Activated CD8-positive, alpha-beta memory T cell treated with anti-CD3 and anti-CD28 coated beads for 48 hours (primary cell): ENCODE measurements at places on chromosomes 11 and 22.

GRCh38 chr11:100719809-100720221 lies 32.7 kb downstream of the ARHGAP42 start:
- DNase-seq: no peak

DNA sequence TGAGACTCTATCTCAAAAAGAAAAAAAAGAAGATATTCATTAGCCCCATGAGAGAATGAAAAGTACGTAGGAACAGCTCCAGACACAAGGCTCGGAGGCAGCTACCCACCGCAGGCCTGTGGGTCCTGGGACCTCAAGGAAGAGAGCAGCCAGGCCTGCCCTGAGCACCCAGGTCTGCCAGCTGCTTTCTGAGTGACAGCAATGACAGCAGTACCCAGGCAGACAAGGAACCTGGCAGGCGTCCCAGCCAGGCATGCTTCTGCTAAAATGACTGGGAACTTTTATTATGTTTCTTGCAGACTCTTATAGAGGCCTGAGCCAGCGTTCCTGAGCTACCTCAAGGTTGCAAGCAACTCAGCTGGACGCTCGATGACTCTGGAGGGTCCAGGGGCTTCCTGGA lies 31.6 kb downstream of the CPT1A start:
- DNase-seq: no peak

DNA sequence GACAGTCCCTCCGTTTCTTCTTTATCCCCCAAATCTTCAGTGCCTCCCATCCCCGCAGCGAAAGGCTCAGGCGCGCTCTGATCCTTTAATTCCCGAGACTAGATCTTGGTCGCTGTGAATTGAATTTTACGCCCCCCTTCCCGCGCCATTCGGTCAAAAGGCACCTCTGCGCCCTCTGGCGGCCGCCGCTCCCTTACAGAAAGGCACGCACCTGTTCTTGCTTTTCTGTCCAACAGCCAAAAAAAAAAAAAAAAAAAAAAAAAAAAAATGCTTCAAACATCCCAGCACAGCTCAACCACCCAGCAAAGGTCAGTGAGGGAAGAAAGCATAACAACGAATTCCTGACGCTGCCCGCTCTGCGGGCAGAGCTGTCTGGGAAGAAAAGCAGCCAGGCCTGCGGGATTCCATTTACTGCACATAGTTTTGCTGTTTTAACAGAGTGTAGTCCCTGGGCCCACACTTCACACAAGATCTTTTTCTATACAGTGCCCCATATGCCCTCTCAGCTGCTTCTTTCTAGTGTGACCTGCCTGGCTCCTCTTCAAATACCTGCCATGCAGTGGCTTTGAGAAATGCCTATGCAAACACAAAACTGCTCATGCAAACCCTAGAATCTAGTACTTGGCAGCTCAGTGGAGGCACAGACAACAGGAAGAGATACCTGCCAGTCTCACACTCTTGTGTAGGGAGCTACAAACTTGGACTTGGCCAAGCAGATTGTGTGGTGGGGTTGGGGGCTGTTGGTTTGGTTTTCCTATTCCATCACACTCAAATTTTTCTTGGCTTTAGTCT lies 1.3 kb upstream of the ESAM start:
- DNase-seq: peak; percentile 69

DNA sequence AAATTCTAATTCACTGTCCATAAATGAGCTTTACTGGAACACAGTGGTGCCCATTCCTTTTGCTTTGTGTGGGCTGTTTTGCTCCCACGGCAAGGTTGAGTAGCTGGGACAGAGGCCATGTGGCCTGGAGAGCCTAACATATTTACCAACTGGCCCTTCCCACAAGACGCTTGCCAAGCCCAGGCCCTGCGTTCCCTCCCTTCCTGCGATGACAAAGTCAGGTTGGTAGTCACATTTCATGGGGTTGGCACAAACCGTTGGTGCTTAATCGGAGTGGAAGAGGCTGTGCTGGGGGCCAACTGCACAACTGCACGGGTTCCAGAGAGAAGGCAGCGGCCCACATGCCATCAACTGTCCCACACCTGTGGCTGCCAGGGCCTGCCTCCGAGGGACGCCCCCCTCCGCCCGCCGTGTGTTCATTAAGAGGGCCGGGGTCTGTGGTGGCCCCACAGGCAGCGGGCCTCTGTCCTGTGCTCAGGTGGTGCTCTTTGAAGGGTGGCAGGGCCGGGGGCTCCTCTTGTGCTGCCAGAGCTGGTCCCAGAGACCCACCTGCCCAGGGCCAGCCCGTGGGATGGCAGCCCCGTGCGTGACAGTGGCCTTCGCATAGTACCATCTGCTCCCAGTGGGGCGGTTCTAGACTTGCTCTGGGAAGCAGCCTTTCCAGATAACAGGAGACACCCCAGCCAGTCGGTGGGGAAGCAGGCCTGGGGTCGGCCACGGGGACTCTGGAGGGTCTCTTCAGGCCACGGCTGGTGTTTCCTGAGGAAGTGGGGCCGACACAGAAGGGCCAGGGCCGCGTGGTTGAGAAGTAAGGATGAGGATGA lies 81.5 kb upstream of the CLDN5 start:
- no peak for DNase-seq

GRCh38 chr11:61335355-61335710 lies 2.3 kb downstream of the TKFC start:
- no peak for DNase-seq

GRCh38 chr11:122772945-122773344 lies 65.4 kb upstream of the CRTAM start:
- no peak for DNase-seq

DNA sequence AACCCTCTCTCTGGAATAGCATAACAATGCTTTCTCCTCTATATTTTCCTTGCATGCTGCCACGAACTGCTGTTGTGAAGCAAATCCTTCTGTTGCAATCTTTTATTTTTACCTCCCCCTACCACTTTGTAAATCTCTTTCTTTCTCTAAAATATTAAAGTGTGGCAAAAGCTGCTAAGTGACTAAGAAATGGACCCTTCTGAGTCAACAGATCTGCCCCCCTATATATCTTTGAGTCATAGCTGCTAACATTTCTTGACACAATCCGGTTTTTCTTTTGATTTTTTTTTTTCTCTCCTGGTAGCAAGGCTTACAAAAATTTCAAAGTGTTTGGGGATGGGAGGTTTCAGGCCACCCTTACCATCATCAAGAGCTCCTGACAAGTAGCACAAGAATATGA lies 39.0 kb upstream of the KIRREL3 start:
- DNase-seq: no peak

DNA sequence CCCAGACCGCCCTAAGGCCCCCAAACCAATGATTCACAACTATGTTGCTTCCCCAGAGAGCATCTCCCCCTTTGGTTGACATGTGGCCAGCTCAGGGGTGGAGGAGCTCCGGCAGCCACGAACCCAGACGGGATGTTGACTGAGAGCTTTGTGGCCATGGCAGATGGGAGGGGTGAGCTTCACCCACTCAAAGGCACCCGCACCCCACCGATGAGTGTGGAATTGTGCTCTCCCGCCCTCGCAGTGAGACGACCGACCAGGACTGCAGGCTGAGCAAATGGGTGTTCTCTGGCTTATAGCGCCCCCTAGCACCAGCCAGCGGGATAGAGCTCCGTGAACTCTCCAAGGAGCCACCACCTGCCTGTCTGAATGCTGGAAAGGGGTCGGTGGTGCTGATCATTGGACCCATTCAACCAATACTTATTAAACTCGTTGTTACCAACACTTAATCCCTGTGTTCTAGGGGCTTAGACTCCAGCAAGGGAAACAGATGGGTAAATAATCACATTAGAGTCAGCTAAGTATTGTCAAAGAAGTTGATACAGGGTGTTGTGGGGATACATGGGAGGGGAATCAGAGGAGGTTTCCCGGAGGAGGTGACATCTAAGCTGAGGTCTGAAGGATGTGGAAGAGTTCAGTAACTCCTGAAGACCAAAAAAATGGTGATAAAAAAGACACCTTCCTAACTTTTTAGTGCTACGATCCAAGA lies 4.5 kb upstream of the TIMP3 start:
- DNase-seq: peak; percentile 27

GRCh38 chr11:79363861-79364378 lies 76.9 kb downstream of the TENM4 start:
- DNase-seq: no peak

GRCh38 chr22:36299911-36300310 lies 47.0 kb downstream of the APOL1 start:
- DNase-seq: no peak

GRCh38 chr11:75969626-75970308 lies 154.8 kb downstream of the UVRAG start:
- no peak for DNase-seq

GRCh38 chr11:74949753-74950137 lies 679 bp downstream of the SPCS2 start:
- no peak for DNase-seq

DNA sequence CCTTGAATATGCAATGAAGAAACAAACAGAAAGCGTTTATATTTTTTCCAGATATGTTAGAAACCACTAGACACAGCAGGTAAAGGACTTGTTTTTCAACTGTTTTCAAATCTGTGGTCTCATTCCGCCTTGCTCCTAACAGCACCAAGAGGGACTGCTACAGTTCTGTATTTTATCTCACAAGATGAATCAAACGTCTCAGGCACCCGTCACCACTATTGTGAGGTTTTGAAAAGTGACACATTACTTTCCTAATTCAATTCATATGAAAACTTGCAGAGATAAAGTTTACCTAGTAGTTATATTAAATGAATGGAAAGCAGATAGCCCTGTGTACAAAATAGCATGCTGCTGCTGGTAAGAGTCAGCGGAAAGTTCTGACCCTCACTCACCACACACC lies 386.3 kb downstream of the ETS1 start:
- DNase-seq: no peak

- DNase-seq: no peak
Measured at GRCh38 chr11:73553266-73553665, 44.6 kb downstream of the FAM168A start.

DNA sequence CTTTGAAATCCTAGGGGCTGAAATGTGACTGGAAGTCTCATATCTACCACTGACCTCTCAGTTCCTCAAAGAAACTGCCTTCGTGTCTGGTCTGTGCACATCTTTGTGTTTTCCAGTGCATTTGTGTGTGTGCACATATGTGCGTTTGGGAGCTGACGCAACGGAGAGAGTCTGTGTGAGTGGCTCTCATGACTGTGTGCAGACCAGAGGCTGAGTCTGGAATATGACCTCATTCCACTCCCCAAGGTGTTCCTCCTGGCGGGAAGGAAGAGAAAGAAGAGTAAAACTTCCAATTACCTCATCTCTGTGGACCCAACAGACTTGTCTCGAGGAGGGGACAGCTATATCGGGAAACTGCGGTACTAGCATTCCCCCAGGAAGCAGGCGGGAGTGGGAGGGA lies 16.5 kb downstream of the TUB start:
- no peak for DNase-seq

DNA sequence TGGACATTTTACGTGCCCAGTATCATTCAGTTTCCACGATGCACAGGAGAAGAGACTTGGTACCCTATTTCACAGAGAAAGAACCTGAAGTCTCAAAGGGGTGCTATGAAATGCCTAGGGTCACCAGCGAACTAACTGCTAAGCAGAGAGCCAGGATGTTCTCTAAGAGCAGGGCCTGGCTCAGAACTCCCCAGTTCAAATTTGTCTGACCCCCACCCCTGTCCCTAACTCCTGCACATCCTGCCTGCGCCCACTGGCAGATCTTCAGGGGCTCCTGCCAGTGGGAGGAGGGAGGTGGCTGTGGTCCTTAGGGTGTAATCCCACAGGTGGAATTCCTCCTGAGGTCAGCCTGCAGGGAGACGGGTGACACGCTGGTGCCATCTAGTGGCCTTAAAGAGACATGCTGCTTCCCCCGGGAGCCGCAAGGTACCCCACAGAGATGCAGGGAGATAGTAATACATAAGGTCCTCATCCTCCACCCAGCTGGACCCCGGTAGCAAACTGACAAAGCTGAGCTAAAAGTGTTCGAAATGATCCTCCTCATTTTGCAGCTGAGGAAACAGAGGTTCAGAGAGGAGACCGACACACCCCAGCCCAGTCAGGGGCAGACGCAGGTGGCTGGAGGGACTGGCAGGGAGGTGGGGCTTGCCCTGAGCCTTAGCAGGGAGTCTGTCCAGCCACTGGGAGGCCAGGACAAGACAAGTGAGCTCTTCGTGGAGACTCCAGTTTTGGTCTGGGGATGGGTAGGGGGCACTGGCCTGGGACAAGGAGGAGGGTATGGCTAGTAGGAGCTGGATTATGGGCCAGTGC lies 34.1 kb downstream of the MB start:
- no peak for DNase-seq

DNA sequence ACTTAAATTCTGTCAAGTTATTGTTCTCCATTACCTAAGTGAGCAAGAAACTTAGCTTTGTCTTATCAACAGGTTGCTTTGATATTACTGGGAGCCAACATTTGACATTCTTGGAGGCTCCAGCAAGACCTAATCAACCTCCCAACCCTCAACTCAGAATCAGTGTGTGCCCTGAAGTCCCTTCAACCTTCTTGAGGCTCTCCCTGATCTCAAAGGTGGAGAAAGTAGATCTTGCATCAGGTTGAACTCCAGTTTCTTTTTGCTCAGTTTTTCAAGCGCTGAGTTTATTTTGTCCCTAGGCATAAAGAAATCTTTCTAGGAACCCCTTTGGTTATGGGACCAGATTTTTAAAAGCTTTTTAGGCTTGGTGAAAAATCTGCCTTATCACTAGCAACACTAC lies 1.4 kb downstream of the FAM111A start:
- DNase-seq: no peak

DNA sequence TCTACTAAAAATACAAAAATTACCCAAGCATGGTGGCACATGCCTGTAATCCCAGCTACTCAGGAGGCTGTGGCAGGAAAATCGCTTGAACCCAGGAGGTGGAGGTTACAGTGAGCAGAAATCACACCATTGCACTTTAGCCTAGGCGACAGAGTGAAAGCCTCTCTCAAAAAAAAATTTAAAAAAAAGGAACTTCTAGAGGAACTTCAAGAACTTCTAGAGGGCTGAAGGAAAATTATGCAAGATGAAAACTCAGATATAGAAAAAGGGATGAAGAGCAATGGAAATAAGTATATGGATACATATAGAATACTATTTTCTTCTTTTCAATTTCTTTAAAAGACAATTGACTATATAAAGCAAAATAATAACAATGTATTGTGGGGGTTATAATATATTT lies 51.2 kb upstream of the PRR5 start:
- DNase-seq: no peak

GRCh38 chr11:126810776-126811175 lies 189.8 kb downstream of the KIRREL3 start:
- DNase-seq: no peak

- no peak for DNase-seq
Measured at GRCh38 chr11:1494650-1495049, 8.1 kb upstream of the MOB2 start.

- DNase-seq: peak; percentile 70
Measured at GRCh38 chr22:50544078-50544745, 1.5 kb upstream of the KLHDC7B start.
